GM23248 (cell line): ENCODE measurements at places on chromosomes 16 and 17. TPM values are rescaled to one million over a fixed set of nuclear protein-coding genes. Genes with fewer than 3 reads are reported as not detected.

GRCh38 chr17:29533976-29534375, 32.9 kb downstream of the ABHD15 start:
- no peaks in the 10 kb centered on the region for H3K4me1 ChIP-seq
- H3K4me3 ChIP-seq = no peak overlapping the region
- peaks cover 46% of the 10 kb centered on the region for H3K36me3 ChIP-seq
- no peaks in the 10 kb centered on the region for H3K27me3 ChIP-seq
- H3K27ac ChIP-seq = no peak overlapping the region

DNA sequence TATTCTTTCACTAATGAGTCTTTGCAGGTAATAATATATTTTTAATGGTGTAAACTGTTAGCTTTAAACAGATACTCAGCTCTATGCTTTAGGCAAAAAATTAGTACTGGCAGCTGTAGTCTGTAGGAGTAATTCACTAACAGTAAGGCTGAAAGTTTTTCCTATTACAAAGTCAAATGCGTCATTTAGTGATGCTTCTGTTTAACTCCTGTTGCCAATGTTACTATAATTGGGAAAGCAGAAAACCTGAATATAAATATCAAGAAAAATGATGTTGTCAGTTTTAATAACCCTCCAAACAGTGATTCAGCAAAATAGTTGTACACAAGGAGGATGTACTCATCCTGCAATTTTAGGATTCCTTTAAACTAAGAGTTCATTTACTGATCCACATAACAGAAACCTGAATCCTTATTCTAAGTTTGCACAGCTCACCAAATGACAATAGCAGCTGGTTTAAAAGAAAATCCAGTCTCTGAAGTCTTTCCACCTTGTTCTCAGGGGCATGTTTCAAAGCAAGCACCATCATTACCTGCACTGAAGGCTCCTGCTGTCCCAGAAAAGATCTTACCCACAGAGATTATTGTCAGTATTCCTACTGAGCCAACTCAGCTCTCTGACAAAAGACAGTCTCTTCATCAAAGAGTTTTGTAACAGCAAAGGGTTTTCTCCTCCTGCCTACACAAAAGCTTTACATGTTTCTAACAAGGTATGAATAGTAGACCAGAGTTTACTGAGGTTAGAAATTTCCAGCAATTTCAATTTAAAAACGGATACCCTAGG, 4.2 kb downstream of the CDR2 start:
- DNase-seq = peak; percentile 94
- H3K27me3 ChIP-seq = no peaks in the 10 kb centered on the region
- H3K4me3 ChIP-seq = peak overlapping the region; percentile 48
- H3K27ac ChIP-seq = peak overlapping the region; percentile 97

CACNA1G gene
- total RNA-seq = 0.13 and 0.97 TPM in 2 replicates

GRCh38 chr16:24936151-24936550, 79.0 kb downstream of the ARHGAP17 start:
- no peak overlapping the region for H3K4me3 ChIP-seq
- H3K4me1 ChIP-seq = no peaks in the 10 kb centered on the region
- peaks cover 25% of the 10 kb centered on the region for H3K36me3 ChIP-seq
- DNase-seq = no peak
- no peaks in the 10 kb centered on the region for H3K27me3 ChIP-seq

DNA sequence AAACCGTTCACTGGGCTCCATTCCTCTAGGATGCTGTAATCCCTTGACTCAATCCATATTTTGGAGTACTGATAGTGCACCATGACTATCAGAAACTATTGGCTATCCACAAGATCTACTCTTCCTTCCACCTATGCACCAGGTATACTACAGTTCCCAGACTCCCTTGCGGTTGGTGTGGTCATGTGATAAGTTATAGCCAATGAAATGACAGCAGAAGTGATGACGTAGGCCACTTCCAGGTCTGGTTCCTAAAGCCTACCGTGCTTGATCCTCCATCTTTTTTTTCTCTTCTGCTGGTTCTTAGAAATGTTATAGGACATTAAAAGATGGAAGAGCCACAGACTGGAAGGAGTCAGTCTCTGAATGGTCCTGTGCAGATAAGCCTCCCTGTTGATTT, 278.8 kb upstream of the C16orf82 start:
- H3K4me3 ChIP-seq = no peak overlapping the region
- no peaks in the 10 kb centered on the region; the same call in none of the 2 replicates for H3K27me3 ChIP-seq
- no peaks in the 10 kb centered on the region for H3K36me3 ChIP-seq
- H3K27ac ChIP-seq = no peak overlapping the region
- H3K4me1 ChIP-seq = no peaks in the 10 kb centered on the region

- DNase-seq = no peak
- H3K4me1 ChIP-seq = no peaks in the 10 kb centered on the region
- no peaks in the 10 kb centered on the region for H3K27me3 ChIP-seq
- 0 out of 2 replicates have a peak, but pooled peaks cover 5% of the 10 kb centered on the region for H3K36me3 ChIP-seq
These were observed 78.4 kb upstream of the GNG13 start for GRCh38 chr16:878886-879285.

DNA sequence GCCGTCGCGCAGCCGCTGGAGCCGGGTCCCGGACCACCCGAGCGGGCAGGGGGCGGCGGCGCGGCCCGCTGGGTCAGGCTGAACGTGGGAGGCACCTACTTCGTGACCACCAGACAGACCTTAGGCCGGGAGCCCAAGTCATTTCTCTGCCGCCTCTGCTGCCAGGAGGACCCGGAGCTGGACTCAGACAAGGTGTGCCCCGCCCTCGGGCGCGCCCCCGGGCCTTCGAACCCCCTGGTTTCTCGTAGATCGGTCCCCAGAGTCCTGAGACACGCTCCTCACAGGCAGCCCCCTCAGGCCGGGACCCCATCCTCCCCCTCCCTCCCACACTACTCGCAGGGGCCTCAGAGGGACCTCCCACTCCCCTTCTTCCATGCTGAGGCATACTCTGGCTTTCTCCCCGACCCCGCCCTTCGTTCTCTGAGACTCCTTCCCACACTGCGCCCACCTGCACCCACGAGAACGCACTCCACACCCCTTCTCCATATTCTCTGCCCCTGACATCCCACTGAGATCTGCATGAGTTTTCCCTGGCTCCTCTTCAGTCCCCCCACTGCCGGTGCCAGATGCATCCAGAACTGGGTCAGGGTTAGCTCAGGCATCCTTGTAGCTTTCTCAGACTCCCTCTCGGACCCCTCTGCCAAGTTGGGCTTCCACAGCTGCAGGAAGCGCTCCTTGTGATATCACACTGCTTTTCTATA, 523 bp downstream of the KCTD2 start:
- H3K4me3 ChIP-seq = peak overlapping the region; percentile 82
- peaks cover 7% of the 10 kb centered on the region; the same call in 1 of the 2 replicates for H3K36me3 ChIP-seq
- DNase-seq = peak; percentile 48
- peak overlapping the region; percentile 50 for H3K27ac ChIP-seq
- H3K27me3 ChIP-seq = no peaks in the 10 kb centered on the region

GRCh38 chr16:68592466-68593337, 52.4 kb upstream of the CDH3 start:
- H3K4me3 ChIP-seq = no peak overlapping the region
- DNase-seq = peak; percentile 18
- H3K36me3 ChIP-seq = no peaks in the 10 kb centered on the region
- peaks cover 4% of the 10 kb centered on the region; the same call in 1 of the 2 replicates for H3K27me3 ChIP-seq
- H3K4me1 ChIP-seq = no peaks in the 10 kb centered on the region
- no peak overlapping the region for H3K27ac ChIP-seq

DNA sequence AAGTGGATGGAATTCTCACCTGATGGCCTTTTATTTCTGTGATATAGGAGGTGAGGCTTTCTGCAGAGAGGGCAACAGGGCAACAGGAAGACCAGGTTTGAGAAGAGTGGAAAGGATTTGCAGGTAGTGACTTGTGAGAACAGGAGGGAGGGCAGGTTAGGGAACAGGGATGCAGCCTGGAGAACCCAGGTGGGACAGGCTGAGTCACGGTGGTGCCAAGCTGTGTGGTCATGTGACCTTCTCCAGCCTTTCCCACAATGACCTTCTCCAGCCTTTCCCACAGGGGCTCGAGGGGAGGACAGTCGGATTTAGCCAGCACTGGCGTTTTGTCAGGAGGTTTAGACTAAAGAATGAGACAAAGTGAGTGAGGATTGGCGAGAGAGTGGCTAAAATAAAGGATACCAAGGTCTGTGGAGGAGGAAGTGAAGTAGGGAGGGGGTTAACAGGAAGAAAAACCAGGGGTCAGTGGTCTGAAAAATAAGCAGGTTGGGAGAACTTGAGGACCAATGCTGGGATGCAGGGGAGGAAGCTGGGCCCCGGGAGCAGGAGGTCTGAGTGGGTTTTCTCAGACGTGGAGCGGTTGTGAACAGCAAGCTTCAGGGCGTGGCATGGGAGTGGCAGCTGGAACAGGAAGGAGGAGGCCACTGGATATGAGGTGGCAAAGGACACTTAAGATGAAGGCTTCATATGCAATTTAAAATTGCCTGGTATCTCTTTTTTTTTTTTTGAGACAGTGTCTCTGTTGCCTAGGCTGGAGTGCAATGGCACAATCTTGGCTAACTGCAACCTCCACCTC, 37.7 kb downstream of the DNAH2 start:
- H3K27ac ChIP-seq = no peak overlapping the region
- DNase-seq = no peak
- no peaks in the 10 kb centered on the region for H3K36me3 ChIP-seq

DNA sequence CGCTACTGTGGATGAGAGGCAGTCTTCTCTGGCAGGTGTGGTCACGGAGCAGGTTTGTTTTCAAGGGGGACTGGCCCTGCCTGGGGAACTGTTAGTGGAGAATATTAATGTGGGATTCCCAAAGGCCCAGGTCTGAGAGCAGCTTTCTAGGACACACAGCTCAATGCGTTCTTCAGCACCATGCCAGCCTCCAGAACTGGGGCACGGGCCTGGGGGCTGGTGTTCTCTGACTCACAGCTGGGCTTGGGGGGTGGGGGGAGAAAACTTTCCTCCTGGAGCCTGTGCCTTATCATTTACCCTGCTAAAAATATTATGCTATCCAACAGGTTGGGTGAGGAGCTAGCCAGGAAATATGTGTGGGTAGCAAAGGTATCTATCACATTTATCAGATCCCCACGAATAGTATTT, 13.5 kb upstream of the LHX1 start:
- H3K4me3 ChIP-seq = no peak overlapping the region
- H3K27me3 ChIP-seq = peaks cover 29% of the 10 kb centered on the region
- no peaks in the 10 kb centered on the region for H3K36me3 ChIP-seq
- no peak for DNase-seq
- H3K27ac ChIP-seq = no peak overlapping the region

GRCh38 chr16:47916266-47916665, 239.5 kb downstream of the ABCC12 start:
- DNase-seq = no peak
- H3K4me1 ChIP-seq = no peaks in the 10 kb centered on the region
- H3K27ac ChIP-seq = no peak overlapping the region
- H3K36me3 ChIP-seq = no peaks in the 10 kb centered on the region
- no peak overlapping the region for H3K4me3 ChIP-seq

- no peaks in the 10 kb centered on the region for H3K36me3 ChIP-seq
- no peak overlapping the region for H3K4me3 ChIP-seq
- peaks cover 43% of the 10 kb centered on the region for H3K4me1 ChIP-seq
These were observed 17.8 kb upstream of the TNS4 start for GRCh38 chr17:40519089-40519775.

GRCh38 chr16:47865337-47865855, 290.4 kb downstream of the ABCC12 start:
- no peaks in the 10 kb centered on the region for H3K4me1 ChIP-seq
- no peaks in the 10 kb centered on the region for H3K36me3 ChIP-seq
- DNase-seq = no peak
- H3K4me3 ChIP-seq = no peak overlapping the region
- no peak overlapping the region for H3K27ac ChIP-seq

DNA sequence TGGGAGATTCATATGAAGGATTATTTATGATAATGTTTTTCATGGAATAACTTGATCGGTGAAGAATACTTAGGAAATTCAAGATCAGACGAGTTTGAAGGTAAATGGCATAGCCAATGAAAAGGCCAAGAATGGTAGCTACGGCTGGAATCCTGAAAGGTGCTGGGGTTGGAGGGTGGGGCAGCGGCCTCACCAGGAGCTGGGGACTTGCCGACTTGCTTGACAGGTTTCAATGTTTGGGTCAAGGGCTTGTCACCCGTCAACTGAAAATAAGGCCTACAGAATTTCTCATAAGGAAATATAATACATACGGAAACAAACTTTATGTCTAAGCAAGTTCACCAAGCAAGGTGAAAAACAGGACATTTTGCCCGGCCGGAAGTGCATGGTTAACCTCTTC, 9.9 kb downstream of the CRYM start:
- H3K4me3 ChIP-seq = no peak overlapping the region
- no peak for DNase-seq
- H3K27me3 ChIP-seq = peaks cover 12% of the 10 kb centered on the region
- no peak overlapping the region for H3K27ac ChIP-seq
- no peaks in the 10 kb centered on the region for H3K36me3 ChIP-seq

TNFRSF17 gene
- total RNA-seq = not detected in 2 replicates

DNA sequence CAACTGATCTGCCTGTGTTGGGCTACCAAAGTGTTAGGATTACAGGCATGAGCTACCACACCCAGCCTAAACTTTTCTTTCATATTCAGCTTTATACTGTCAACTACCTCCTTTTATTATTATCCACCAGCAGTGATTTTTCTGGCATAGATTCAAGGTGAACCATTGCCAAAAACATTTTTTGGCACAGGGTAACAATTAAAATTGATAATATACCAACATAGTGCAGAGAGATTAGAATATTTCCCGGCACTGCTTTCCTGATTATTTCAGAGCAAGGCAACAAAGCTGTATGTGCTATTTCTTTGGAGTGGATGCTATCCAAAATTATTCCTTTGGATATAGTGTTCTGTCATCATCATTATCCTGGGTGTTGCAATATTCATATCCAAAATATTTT, 781.6 kb upstream of the SOX9 start:
- H3K36me3 ChIP-seq = no peaks in the 10 kb centered on the region
- H3K27me3 ChIP-seq = no peaks in the 10 kb centered on the region
- H3K27ac ChIP-seq = no peak overlapping the region
- peaks cover 24% of the 10 kb centered on the region for H3K4me1 ChIP-seq
- H3K4me3 ChIP-seq = no peak overlapping the region

RAD51D gene
- 2.8 and 9.9 TPM in 2 replicates for total RNA-seq

DNA sequence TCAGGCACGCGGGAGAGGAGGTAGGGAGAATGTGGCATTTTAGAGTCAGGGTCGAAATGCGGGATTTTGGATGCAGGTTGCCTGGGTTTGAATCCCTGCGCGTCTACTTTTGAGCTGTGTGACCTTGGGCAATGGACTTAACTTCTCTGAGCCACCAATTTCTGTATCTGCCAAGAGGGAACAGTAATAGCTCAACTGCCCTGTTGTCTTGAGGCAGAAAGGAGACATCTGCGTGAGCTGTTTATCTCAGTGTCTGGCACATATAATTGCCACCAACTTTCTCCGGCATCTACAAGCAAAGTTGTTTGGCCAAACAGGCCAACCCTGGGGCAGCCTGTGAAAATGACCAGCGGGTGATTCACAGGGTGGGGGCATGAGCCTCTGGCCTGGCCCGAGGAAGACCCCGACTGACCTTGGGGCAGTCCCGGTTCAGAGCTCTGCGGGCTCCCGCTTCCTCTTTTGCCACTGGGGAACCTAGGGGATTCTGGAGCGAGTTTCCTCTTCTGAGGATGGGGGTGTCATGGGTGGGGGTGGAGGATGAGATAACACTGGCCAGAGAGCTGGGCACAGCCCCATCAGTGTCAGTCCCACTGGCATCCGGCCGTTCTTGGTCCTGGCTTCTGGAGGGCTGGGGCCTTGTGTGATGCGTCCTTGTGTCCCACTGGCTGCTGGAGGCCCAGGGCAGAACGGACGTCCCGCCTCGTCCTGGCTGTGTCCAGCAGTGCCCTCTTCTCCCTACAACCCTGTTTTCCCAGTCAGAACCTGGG, 1.3 kb downstream of the SNN start:
- H3K27me3 ChIP-seq = no peaks in the 10 kb centered on the region
- peak overlapping the region; percentile 71 for H3K4me3 ChIP-seq
- H3K36me3 ChIP-seq = no peaks in the 10 kb centered on the region
- peaks cover 7% of the 10 kb centered on the region for H3K4me1 ChIP-seq
- H3K27ac ChIP-seq = no peak overlapping the region

GRCh38 chr16:51849715-51850114, 697.2 kb downstream of the TOX3 start:
- no peaks in the 10 kb centered on the region for H3K27me3 ChIP-seq
- H3K4me1 ChIP-seq = no peaks in the 10 kb centered on the region
- no peak for DNase-seq
- H3K36me3 ChIP-seq = no peaks in the 10 kb centered on the region
